ENCODE measurements at places on chromosomes 11 and 22.

GRCh38 chr11:69039501-69039900 is 9.2 kb upstream of the TPCN2 start:
- DNase-seq = no peak

- DNase-seq = no peak
These were observed 6.8 kb downstream of the BET1L start for GRCh38 chr11:200224-201003.

- DNase-seq = no peak
These were observed 53.9 kb upstream of the CRTAM start for GRCh38 chr11:122784325-122784955.

- DNase-seq = no peak
These were observed 2.5 kb downstream of the FKBP2 start for GRCh38 chr11:64243236-64243854.

GRCh38 chr11:28910926-28911325 is 802.7 kb downstream of the METTL15 start:
- DNase-seq = no peak
